Activated T-cell treated with anti-CD3 and anti-CD28 coated beads for 1 hour (primary cell): ENCODE measurements at places on chromosomes 12 and 14.

DNA sequence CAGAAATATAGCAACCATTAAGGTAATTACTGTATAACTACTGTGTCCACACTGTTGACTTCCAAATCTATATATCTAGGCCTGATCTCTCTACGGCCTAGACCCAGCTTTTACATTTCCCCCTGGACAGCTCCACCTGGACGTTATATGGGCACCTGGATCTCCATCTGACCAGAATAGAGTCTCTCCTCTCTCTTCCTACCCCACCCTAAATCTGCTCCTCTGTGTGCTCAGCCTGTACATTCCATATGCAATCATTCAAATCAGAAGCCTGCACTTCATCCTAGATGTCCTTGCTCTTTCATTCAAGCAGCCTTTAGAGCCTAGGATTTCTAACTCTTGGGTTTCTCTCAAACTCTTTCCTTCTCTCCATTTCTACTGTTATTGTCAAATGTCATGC is 255.0 kb downstream of the PAX9 start:
- no peak for DNase-seq

DNA sequence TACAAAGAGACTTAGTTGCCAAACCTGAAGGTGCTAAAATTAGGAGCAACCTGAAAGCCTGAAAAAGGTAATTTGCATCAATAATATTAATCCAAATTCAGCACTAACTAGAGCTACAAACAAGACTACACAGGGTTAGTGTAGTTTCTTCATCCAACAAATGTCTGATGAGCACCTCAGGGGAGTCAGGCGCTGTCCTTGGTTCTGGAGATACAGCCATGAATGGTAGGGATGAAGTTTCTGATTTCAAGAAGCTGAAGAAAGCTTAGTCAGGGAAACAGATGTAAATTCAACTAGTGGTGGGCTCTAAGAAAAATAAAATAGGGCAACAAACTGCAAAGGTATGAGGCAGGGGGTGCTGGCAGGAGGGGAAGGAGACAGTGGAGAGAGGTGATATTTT is 266.3 kb downstream of the GLT1D1 start:
- DNase-seq: no peak

DNA sequence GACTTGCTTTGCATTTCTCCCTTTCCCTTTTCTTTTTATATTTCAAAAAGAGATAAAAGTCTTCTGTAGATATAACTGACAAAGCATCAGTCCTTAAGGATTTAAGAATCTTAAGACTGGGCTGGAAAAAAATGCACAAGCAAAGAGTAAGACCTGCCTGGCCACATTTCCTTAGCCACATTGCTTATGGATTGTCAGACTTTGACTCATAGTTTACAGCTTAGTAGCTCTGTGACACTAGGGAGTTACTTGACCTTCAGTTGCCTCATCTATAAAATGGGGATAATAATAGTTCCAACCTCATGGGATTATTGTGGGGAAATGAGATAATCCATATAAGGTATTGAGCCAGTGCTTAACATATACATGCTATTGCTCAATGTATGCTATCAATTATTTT is 66.4 kb upstream of the STK38L start:
- DNase-seq: no peak

DNA sequence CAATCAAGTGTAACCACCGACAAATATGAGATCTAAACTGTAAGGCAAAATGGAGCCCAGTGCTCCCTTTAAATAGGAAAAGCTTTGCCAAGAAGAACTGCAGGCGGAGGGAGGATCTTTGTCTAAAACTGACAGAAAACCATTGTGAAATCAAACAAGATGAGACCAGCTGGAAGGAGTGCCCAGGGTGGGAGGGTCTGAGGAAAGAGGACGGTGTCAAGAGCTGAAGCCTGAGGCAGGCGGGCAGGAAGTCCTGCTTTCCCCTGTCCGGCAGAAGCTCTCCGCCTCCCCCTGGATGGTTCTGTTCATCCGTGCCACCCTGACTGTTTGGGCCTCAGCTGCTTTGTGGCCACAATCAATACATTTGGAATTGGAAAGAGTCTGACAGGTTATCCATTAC is 37.5 kb downstream of the CDC42BPB start:
- no peak for DNase-seq

- DNase-seq: no peak
Observed at GRCh38 chr14:89304972-89305703, 111.9 kb downstream of the FOXN3 start.

- no peak for DNase-seq
Observed at GRCh38 chr12:95962222-95962621, 19.1 kb downstream of the AMDHD1 start.

DNA sequence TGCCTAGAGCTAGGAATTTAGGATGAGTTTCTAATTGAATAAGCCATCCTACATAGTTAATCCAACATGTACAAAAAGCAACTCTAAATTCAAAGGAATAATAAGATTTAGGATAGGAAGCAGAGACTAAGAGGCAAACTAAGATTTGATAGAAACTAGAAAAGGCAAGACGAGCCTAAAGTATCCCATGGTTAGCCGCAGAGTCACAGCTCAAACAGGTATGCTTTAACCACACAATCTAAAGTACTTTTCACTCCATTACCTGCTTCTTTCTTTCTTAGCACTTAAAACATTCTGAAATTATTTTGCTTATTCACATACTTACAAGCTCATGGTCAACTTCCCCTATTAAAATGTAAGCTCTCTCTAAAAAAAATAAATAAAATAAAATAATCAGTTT is 51.8 kb downstream of the OTOGL start:
- DNase-seq: no peak

DNA sequence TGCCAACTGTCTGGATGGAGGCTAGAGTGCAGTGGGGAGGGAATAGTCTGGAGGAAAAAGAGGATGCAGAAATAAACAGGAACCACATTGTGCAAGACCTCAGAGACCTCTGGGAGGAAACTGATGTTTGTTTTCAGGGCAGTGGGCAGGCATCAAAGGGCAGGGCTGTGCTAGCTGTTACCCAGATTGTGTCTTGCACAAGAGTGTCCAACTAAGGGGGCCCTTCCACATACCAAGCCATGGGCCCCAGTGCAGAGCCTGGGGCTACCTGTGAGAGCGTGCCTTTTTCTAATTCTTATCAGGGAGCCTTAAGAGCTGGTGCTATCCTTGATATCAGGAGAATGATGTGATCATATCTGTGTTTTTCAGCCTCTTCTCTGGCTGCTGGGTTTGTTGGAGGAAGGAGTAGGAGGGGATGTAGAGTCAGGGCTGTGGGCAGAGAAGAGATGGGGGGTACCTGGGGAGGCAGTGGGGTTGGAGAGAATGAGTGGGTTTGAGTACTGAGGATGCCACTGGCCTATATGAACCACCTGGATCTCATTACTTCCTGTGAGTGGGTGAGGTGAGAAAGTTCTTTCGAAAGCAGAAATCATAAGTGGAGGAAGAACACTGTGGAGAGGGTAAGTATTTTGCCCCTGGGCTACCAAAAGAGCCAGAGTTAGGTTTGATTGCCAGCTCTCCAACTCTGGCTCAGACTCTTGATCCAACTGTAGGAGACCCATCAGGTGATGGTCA is 259.2 kb upstream of the CRY1 start:
- no peak for DNase-seq

DNA sequence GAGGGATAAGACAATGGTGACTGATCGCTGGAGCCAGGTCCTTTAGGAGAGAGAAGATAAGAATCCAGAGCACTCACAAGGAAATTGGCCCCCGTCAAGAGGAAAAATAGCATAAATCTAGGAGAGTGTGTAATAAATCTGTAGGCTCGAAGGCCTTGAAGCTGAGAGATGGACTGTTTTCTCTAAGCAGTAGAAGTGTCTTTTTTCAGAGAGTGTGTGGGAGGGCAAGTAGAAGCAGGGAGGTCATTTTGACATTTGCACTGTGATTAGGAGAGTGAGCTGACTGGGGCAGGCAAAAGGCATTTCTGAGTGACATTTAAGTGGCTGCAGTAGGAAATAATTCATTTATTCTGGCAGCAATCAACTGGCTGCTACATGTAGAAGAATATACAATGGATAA is 78.0 kb upstream of the DDHD1 start:
- DNase-seq: no peak

DNA sequence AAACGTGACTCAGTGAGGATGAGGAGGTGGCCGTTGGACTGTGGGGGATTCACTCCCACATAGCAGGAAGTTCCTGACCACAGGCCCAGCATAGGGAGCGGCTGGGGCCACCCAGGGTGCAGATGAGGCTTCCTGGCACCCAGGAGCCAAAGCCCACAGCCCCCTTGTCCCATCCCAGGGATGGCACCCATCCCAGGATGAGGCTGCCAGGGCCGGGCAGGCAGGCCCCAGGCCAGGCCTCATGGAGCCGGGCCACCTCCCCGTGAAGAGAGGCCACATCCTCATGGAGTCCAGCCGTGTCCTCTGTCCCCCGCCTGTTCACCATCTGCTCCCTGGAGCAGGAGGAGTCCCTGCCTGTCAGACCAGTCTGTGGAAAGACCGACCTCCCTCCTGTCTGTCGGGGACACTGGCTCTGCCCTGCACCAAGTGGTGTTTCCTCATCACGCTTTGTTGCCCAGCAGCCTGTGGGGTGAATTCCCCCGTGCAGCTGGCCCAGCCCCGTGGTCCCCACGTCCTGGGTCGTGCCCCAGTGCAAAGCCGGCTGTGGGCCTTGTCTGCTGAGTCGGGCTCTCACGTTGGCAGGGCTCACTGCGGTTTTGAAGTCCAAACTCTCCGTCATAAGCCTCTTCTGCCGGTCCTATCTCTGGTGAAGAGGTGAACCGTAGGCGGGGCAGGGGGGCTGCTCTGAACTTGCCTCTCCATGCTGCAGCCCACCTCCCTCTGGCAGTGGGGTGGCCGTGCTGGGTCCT is 24.5 kb downstream of the MMP17 start:
- DNase-seq: no peak

DNA sequence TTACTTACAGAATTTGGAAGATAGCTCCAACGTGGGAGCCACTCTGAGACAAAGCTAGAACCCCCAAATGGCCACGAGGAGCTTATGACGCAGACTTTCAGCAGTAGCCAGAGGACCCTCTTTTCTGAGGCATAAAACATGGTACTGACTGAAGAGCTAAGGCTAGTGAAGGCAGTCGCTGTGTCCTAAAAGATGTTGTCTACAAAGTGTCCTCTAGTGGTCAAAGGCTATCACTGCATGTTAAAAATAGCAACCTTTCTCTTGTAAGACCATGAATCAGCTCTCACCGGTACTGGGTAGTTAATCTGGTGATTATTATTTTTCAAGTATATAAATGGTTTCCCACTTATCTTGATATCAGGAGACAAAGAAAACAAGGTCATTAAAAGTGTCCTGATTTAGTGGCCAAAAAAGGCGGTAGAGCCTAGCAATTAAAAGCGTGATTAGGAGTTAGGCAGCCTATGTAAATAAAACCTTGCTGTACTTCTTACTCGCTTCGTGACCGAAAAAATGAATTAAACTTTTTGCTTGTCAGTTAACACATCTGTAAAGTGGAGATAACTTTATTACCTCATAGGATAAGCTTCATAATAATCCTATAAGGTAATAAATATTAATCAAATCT is 47.0 kb upstream of the LGR5 start:
- no peak for DNase-seq

DNA sequence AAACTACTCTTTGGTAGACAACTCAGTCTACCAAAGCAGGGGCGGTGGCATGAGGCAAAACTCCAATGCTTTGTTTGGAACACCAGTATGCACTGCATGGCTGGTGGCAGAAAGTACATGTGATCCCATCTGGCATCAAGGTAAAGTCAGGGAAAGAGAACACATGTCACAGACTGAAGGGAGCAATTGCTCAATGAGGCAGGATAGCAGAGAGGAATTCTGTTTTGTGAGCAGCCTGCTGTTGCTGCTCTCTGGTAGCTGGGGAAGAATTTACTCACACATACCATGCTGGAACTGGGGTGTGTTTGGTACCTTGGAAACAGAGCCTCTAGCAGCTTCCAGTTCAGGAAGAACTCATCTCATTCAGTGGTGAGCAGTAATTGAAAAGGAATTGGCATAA is 84.8 kb downstream of the HELB start:
- no peak for DNase-seq

DNA sequence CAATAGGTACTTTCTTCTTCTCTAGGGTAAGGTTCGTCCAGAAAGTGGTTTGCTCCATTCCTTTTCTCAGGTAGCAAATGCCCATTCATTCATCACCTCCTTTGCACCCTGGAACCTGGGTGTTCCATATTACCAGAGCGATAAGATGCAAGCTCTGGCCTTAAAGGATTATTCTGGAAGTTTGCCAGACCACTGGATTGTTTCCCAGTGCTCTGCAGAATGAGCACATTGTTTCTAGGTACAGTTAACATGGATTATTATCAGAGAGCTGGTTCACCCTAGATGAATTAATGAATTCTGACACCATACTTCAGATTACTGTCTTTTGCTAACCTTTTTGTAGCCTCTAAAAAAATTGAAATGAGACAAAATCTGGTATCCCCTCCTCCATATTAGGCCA is 170.9 kb upstream of the BMP4 start:
- no peak for DNase-seq

DNA sequence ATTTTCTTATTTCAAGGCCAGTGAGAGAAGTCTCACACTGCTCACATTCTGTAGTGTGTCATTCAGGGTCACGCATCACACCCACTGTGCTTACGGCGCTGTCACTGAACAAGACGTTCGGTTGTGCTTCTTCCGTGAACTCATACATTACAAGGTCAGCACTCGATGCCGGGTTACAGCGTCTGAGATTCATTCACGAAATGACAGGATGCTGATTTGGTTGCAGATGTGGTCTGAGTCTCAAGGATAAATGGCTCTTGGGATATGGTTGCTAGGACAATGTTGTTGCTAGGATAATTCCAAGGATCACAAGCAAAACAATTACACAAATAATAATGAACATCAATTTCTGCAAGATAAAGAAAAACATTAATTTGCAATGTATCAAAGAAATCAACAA is 47.4 kb downstream of the STX2 start:
- DNase-seq: no peak

DNA sequence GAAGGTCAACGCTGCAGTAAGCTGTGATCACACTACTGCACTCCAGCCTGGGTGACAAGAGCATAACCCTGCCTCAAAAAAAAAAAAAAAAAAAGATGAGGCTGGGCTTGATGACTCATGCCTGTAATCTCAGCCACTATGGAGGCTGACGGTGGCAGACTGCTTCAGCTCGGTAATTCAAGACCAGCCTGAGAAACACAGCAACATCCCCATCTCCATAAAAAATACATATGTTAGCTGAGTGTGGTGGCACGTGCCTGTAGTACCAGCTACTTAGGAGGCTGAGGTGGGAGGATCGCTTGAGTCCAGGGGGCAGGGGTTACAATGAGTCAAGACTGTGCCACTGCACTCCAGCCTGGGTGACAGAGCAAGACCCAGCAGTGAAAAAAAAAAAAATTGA is 50.4 kb downstream of the GXYLT1 start:
- DNase-seq: no peak
